ENCODE measurements at places on chromosomes 3 and 15.

GRCh38 chr3:46154311-46154710, 53.8 kb downstream of the CCR1 start:
- no peak for DNase-seq

DNA sequence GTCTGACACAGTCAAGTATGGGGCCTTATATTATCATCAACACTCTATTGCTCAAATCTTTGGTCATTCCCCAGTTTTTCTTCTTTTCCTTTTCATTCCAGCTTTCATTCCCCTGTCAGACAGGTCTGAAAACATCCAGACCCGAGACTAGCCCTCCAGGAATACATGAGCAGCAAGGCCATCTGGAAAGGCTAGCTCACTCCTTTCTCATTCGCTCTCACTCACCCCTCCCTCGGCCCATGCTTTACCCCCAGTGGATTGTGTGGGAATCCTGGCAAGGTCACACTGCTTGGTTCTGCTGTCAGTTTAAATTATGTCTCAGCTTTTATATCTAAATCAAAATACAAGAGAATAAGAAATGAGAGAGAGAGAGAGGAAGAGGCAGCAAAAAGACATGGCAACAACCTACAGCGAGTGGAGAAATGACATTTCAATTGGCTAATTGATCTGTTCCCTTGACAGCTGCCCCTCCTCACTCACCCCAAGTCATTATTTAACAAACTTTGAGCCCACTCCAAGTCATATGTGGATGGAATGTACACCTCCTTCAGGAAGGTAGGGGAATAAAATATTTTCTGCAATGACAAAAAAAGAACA, 962.2 kb downstream of the TUSC7 start:
- DNase-seq: no peak

GRCh38 chr3:55267206-55267930, 219.7 kb downstream of the WNT5A start:
- DNase-seq: no peak

DNA sequence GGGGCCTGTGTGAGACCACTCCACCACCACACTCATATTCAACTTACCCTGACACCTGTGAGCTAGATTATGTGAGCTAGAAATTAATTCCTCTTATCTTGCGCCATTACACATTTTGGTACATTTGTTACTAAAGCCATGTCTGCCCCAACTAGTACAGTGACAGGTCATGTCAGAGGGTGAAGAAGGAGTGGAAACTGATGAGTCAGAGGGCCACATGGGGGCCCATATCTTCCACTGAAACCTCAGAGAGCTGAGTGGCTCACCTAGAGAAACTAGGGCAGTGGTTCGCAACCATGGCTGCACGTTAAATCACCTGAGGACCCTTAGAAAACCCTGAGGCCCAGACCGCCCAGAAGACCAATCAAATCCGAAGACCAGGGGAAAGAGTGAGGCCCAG, 15.7 kb upstream of the MEF2A start:
- no peak for DNase-seq
